ENCODE measurements at places on chromosomes 7 and 10.

DNA sequence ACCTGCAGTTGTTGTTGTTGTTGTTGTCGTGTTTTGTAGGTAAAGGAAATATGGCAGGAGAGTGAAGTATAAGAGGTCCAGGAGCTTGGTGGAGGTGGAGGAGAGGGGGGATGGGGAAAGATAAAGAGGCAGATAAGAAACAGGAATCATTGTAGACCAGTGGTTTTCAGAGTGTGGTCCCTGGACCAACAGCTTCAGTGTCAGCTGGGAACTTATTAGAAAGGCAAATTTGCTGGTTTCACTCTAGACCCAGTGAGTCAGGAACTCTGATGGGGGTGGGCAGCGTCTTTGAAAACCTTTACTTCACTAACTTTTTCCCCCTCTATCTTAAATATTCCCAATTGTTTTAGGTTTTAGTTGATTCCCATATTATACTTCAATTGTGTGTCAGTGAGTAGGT lies 241.5 kb downstream of the AUTS2 start:
- no peak for DNase-seq

- no peak for DNase-seq
These were observed 143.7 kb upstream of the NRP1 start for GRCh38 chr10:33478089-33478674.

DNA sequence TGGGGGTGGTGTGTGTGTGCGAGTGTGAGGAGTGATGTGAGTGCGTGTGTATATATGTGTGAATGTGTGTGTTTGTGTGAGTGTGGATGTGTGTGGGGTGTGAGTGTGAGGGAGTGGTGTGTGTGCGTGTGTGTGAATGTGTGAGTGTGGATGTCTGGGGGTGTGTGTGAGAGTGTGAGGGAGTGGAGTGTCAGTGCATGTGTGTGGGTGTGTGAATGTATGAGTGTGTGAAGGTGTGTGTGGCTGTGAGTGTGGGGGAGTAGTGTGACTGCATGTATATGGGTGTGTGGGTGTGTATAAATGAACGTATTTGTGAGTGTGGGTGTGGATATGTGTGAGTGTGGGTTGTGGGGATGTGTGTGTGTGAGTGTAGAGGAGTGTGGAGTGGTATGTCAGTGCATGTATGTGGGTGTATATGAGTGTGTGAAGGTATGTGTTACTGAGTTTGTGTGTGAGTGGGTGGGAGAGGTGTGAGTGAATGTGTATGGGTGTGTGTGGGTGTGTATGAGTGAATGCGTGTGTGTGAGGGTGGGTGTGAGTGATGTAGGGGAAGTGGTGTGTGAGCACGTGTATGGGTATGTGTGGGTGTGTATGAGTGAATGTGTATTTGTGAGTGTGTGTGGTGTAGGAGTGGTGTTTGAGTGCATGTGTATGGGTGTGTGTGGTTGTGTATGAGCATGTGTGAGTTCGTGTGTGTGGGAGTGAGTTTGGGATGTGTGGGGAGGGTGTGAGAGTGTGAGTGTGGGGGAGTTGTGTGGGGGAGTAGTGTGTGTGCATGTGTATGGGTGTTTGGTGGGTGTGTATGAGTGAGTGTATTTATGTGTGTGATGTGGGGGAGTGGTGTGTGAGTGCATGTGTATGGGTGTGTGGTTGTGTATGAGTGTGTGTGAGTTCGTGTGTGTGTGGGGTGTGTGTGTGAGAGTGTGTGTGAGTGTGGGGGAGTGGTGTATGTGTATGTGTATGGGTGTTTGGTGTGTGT lies 28.5 kb upstream of the NUB1 start:
- no peak for DNase-seq

- no peak for DNase-seq
These were observed 19.5 kb downstream of the C10orf67 start for GRCh38 chr10:23325132-23325531.

GRCh38 chr10:77204171-77204570 lies 433.4 kb downstream of the KCNMA1 start:
- DNase-seq = no peak

GRCh38 chr10:27558612-27559020 lies 54.5 kb downstream of the RAB18 start:
- DNase-seq = peak; percentile 47

GRCh38 chr7:13276977-13277376 lies 589.5 kb downstream of the ARL4A start:
- DNase-seq = no peak

GRCh38 chr7:4774658-4775249 lies 669 bp upstream of the AP5Z1 start:
- DNase-seq = peak; percentile 79

GRCh38 chr10:132714096-132714985 lies 71.6 kb downstream of the NKX6-2 start:
- no peak for DNase-seq

DNA sequence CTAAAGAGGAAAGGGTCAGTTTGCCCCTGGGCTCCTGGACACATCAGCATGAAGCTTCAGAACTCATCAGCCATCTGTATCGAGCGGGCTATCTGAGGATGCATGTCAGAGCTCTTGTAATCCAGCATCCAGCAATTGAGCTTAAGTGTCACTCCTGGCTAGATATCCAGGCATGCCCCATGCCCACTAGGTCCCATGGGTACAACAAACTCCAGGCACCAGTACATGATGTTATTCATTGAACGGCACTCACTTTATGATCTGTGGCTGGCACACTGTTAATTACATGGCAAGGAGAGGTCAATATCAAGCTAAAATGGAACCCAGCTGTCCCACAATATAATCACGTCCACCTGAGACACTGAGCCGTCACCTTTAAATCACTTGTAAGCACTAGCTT lies 274.2 kb downstream of the ELMO1 start:
- DNase-seq = no peak

DNA sequence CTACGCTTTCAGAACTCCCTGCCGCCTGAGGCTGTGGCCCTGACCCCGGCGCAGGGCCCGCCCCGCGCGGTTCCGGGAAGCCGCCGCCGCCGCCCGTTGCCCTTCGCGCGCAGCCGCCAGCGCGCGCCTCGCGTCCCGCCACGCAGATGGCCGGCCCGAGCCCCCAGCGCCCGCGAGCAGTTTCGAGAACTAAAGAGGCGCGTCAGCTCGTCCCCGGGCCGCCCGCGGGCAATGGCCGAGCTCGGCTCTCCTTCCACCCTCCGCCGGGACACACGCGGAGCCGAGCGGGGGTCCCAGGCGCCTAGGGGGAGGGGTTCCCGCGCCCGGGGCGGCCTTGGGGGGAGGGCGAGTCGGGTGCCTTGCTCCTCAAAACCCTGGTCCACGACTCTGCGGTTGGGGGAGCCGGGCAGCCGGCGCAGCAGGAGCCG lies 1.8 kb downstream of the HNRNPF start:
- no peak for DNase-seq

- DNase-seq = no peak
These were observed 430.5 kb upstream of the GALNT17 start for GRCh38 chr7:70701477-70701876.

- DNase-seq = no peak
These were observed 14.4 kb upstream of the PANK1 start for GRCh38 chr10:89659143-89660131.

DNA sequence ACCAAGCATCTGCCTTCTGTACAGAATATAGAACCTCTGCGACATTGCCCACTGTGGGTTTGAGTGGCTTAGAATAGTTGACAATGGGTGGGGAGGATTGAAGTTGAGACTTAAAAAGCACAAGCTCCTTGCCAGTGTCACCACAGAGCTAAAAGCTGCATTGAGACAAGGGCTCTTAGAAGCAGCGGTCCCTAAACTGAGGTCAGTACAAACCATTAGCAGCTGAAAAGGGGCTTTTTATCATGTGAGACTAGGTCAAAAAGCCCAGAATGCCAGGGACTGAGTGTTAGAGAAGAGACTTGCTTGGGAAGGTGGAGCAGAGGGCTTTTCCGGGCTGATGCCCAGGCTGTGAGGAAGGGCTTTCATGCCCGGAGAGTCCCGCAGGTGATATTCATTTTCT lies 91.3 kb downstream of the POU6F2 start:
- DNase-seq = no peak

DNA sequence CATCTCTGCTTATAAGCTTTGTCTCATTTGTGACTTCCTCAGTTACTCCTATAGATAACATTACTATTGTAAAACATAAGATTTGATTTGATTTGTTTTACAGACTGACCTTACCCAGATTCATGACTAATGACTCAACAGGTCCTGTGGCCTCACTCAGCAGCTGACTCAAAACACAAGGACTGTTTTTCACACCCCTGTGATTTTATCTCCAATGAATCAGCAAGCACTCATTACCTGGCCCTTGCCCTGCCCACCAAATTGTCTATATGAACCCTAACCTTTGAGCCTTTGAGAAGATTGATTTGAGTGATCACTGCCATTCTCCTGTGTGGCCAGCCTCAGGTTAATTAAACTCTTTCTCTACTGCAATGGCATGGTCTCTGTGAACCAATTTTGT lies 1064.6 kb upstream of the LRRTM3 start:
- DNase-seq = no peak

- DNase-seq = no peak
These were observed 362.6 kb downstream of the PAXIP1 start for GRCh38 chr7:154640266-154640865.

GRCh38 chr10:15163253-15163828 lies 5.2 kb downstream of the NMT2 start:
- DNase-seq = peak; percentile 83

DNA sequence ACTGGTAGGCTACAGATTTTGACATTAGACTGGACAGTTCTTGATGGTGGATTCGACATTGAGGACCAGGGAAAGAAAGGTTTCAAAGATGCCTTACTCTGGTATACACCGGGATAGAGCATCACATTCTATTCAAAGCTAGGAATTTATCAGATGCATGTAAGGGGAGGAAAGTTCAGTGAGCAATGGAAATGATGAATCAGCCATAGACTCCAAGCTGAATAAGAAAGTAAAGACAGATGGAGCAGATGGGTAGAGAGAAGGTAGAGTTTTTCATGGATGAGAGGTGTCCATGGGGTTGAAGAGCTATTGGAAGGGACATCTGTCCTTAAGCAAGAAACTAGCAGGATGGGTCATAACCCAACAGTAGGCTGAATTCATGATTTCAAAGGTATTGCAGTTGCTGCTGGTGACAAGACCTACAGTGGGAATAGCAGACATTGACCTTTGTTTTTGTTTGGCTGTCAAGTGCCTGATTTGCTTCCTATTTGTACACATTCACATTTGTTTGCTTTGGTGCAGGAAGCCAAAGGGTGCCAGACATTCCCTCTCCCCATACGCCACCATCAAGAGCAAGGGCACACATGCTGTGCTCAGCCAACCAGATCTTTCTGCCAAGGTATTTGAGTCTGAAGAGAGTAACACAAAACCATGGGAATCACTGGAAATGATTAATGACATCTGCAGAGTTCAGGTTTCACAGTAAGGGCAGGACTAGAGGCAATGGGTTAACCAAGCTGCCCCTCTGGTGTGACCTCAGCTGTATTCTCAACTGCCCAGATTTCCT lies 8.6 kb upstream of the CACUL1 start:
- no peak for DNase-seq

- DNase-seq = no peak
These were observed 101.5 kb downstream of the ORC5 start for GRCh38 chr7:104106108-104106905.

GRCh38 chr10:50565301-50566083 lies 58.3 kb downstream of the SGMS1 start:
- no peak for DNase-seq

- no peak for DNase-seq
These were observed 41.0 kb downstream of the CARD11 start for GRCh38 chr7:3002631-3003030.

GRCh38 chr7:24869572-24869971 lies 110.4 kb downstream of the OSBPL3 start:
- no peak for DNase-seq

- DNase-seq = peak; percentile 25
These were observed 193.8 kb upstream of the CCDC6 start for GRCh38 chr10:60099998-60100747.

DNA sequence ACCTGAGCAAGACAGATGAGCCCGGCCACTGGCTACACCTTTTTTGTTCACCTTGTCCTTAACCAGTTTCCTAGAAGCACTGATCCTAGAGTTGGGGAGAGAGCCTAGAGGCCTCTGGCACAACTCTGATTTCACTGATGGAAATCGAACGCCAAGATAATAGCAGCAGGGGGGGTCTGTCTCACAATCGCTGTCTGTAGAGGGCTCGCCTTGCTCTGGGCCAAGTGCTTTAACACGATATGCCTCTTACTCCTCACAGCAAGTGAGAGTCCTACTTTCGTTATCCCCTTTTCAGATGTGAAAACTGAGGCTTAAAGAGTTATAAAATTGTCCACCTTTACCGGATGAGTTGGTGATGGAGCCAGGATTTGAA lies 472 bp downstream of the RASSF4 start:
- DNase-seq = no peak
